ENCODE measurements at places on chromosomes 16 and 17.
A peak's percentile ranks its signal among the peaks of the same experiment; 100 is the strongest.

DNA sequence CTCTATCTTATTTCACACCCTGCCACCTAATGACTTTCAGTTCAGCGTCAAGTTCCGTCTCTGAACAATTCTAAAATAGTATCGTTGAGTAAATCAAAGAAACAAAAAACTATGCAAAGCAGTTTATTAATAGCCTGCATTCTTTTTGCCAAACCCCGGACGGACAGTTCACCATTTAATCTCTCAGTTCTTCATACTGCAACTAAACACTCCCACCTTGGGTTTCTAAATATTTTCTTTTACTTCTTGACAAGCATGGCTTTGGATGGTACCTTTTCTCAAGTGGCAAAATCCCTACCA lies 1.2 kb downstream of the MYH11 start:
- DNase-seq = no peak

GRCh38 chr16:58393138-58393504 lies 850 bp downstream of the GINS3 start:
- no peak for DNase-seq

- DNase-seq = no peak
Measured at GRCh38 chr17:53462393-53462811, 360.3 kb upstream of the KIF2B start.

DNA sequence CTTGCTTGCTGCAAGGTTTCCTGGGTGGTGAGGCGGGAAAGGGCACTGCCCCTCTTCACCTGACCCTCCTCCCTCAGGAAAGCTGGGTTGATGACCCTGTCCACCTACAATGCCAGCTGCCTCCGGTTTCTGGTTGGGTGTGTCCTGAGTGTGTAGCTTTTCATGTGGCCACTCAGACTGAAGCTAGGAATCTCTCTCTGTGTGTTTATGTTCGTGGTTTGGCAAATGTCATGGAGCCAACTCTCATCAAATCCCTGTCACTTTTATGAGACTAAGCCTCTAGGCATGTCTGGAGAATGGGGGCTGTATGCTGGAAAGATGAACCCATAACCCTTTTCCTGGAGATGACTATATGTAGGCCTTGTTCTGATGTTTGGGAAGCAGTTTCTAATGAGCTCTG lies 17.1 kb downstream of the PLEKHG4 start:
- no peak for DNase-seq

- DNase-seq = no peak
Measured at GRCh38 chr16:54930005-54930868, at the start of gene IRX5. Gene IRX5 (plus strand): TSS chr16:54930865. CDS start chr16:54931199, 334 bp downstream.

DNA sequence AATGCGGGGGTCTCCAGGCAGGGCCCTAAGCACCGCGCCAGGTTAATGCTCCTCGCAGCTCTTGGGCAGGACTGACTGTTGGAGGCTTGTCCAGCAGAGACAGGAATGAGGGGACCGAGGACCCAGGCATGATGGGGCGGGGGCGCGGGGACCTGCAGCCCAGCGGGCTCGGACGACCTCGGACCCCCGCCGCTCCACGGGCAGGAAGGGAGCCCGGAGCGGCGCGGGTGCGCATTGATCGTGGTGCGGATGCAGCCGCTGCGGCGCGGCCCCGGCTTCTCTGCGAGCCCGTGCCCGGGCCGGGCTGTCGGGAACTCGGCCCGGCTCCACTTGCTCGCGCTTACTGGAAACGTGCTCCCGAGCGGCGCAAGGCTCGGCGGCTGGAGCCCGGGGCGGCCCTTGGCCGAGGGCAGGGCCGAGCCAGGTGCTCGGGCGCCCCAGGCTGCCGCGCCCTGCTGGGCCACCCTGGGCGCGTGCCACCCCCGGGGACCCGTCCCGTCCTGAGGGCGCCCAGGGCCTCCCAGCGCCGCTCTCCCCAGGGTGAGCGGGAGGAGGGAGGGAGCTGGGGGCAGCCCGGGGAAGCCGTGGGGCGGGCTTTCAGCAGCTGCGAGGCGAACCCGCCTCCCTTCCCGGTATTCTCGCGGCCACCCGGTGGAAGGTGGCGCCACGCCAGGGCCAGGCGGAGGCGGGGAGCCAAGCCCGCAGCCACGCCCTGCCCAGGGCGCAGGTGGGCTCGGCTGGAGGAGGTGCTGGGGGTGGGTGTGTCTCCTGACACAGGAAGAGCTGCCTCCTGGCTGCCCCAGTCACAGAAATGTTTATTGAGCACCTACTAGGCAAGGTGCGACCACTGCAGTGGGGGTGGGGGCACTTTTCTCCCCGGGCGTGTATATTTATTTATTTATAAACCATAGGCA lies 45.9 kb downstream of the SOCS3 start:
- peak; percentile 45 for DNase-seq
